ENCODE measurements at places on chromosomes 7 and 10. TPM values are rescaled to one million over a fixed set of nuclear protein-coding genes. Genes with fewer than 3 reads are reported as not detected.

GRCh38 chr10:24465891-24466818 lies 257.2 kb downstream of the KIAA1217 start:
- peak overlapping the region; percentile 13 for H3K27ac ChIP-seq
- peak; percentile 63 for DNase-seq
- no peaks in the 10 kb centered on the region for H3K27me3 ChIP-seq
- H3K4me1 ChIP-seq = peaks cover 34% of the 10 kb centered on the region

Gene C7orf57
- total RNA-seq = 2.8 TPM

- H3K27me3 ChIP-seq = no peaks in the 10 kb centered on the region
- H3K27ac ChIP-seq = no peak overlapping the region
- no peaks in the 10 kb centered on the region for H3K4me1 ChIP-seq
Observed at GRCh38 chr7:75808106-75808505, 5.5 kb downstream of the CCL24 start.

Gene OR2A1
- not detected for total RNA-seq

DNA sequence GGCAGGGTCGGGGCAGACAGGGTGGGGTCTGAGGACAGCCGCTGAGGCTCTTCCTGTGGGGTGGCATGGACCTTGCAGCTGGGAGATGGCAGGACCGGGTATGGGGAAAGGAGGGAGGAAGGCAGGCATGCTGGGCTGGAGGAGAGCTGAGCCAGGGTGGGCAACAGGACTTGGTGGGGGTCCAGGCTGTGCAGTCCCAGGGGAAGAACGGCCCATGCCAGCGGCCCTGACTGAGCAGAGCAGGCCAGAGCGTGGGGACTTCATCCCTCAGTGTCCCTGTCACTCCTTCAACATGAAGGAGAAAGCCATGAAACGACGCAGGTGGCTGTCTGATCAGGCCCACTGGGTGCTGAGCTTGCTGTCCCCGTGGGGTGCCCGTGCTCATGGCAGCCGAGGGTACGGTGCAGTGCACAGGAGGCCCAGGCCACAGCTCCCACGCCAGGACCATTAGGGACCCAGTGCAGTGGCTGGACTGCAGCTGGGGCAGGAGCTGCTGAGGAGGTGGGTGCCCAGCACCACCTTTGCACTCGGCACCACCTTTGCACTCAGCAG lies 519.6 kb downstream of the PTPRN2 start:
- H3K27me3 ChIP-seq = no peaks in the 10 kb centered on the region
- no peak overlapping the region for H3K4me3 ChIP-seq
- H3K4me1 ChIP-seq = no peaks in the 10 kb centered on the region
- no peak overlapping the region for H3K27ac ChIP-seq

DNA sequence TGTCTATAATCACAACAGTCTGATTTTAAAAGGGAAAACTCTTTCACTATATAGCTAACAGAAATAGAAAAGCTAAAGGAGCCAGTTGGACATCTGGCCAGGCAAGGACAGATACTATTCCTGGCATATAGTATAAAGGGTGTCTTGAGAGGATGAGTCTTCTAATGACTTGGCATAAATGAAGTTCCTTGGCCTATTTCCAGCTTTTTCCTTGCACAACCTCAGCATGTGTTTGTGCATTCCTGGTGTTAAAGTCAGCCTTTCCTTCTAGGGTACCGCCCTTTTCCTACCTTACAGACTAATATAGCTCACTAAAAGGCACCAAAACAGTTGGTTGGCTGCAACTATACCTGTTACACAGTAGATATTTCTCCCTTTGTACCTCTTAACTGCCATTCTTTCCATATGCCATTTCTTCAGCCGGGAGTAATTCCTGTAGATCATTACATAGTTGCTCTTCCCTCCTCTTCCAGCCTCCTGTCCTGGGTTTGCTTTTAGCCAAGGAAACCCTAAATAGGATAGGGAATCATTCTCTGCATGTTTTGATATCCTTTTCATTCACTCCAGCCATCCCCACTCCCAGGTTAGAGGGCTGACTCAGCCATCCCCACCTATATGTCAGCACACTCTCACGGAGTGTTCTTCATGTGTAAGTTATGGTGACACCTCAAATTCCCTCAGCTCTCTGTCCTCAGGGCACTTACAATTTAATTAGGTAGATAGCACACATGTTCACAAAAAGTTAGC lies 102.1 kb upstream of the MDFIC start:
- no peak overlapping the region for H3K27ac ChIP-seq
- DNase-seq = no peak
- no peaks in the 10 kb centered on the region for H3K36me3 ChIP-seq
- H3K4me1 ChIP-seq = no peaks in the 10 kb centered on the region

- no peak overlapping the region for H3K4me3 ChIP-seq
- H3K27ac ChIP-seq = no peak overlapping the region
- no peaks in the 10 kb centered on the region for H3K36me3 ChIP-seq
- H3K4me1 ChIP-seq = no peaks in the 10 kb centered on the region
Observed at GRCh38 chr10:109166935-109167334, 756.4 kb downstream of the XPNPEP1 start.

GRCh38 chr7:7751243-7752092 lies 33.1 kb upstream of the RPA3 start:
- H3K27ac ChIP-seq = no peak overlapping the region
- H3K36me3 ChIP-seq = no peaks in the 10 kb centered on the region
- H3K27me3 ChIP-seq = no peaks in the 10 kb centered on the region
- DNase-seq = no peak
- no peaks in the 10 kb centered on the region for H3K4me1 ChIP-seq
- H3K4me3 ChIP-seq = no peak overlapping the region

Gene TMEM140
- 6.3 TPM for total RNA-seq

GRCh38 chr10:75709245-75709644 lies 277.8 kb downstream of the LRMDA start:
- no peaks in the 10 kb centered on the region for H3K27me3 ChIP-seq
- H3K27ac ChIP-seq = no peak overlapping the region
- H3K4me1 ChIP-seq = no peaks in the 10 kb centered on the region
- no peaks in the 10 kb centered on the region for H3K36me3 ChIP-seq
- H3K4me3 ChIP-seq = no peak overlapping the region
- DNase-seq = no peak

DNA sequence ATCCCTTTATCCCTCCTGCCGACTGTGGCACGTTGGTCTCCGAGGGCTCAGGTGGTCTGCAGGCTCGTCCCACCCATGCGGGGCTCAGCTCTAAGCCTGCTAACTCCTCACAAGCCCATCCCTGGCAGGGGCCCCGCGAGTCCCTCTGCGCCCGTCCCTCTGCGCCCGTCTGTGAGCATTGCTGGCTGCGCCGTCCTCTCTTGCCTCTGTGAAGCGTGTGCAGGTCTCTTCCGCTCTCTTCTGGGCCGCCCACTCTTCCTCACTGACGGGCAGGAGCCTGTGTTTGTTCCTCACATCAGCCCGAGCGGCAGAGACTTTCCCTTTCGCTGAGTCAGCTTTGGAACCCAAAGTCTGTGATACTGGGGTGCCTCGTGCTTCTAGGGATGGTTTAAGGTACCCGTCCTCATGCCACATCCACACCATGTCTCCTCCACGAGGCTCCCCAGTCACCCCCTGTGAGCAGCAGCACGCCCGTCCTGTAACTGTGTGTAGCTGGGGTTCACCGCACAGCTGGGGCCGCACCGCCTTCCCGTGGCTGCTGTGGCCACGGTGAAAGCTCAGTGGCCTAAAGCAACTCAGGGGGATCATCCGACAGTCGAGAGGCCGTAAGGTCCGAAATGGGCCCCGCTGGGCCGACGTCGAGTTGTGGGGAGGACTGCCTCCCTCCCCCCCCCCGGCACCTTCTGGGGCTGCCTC lies 35.5 kb downstream of the ADGRA1 start:
- H3K36me3 ChIP-seq = no peaks in the 10 kb centered on the region
- no peaks in the 10 kb centered on the region for H3K27me3 ChIP-seq
- H3K27ac ChIP-seq = no peak overlapping the region

Gene HIP1
- 43.5 TPM for total RNA-seq

DNA sequence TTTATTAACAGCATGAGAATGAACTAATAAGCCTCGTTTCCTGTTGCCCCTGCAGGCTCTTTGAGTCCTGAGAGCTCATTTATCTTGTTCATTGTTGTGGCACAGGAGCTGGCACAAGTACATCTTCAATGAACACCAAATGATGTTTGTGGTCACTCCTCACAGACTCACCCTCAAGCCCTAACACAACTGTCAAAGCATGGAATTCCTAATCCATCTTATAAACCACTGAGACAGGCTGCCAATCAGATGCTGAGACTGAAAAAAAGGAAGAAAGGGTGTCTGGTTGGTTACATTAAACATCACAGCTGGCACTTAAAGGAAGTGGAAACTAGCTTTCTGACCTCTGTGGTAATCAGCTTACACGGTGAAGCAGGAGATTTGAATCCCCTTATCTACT lies 7.7 kb upstream of the CCDC172 start:
- no peaks in the 10 kb centered on the region for H3K4me1 ChIP-seq
- H3K36me3 ChIP-seq = no peaks in the 10 kb centered on the region
- H3K27me3 ChIP-seq = no peaks in the 10 kb centered on the region
- no peak overlapping the region for H3K27ac ChIP-seq
- no peak for DNase-seq

DNA sequence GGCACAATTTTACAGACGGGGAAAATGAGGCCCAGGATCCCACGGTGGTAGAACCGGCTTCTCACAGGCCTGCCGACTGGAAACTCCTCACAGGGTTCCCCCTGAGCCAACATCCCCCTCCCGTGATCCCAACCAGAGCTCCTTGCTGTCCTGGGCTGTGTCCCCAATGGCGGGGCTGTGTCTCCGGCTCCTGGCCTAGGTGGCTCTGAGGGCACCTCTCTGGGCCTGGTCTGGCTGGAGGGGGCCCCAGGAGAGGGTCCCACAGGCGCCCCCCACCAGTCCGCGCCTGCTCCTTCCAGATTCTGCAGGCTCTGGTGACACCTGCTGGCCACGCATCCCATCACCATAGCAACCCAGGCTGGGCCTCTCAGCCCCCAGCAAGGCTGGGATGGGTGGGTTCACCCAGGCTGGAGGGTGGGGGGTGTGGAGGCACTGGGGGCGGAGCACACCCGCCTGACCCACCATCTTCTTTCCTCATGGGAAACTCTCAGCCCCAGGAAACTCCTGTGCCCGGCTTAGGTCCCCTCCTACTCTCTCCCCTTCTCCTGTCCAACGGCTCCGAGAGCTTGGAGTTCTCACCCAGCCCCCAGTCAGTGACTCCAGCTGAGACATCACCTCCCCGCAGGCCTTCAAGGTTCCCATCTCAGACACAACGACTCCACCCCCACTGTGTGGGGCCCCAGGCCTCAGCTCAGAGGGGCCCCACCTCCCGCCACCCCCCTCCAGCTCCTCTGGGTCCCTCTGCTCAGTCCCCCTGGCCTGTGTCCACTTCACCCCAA lies 27.1 kb upstream of the TNRC18 start:
- peaks cover 8% of the 10 kb centered on the region for H3K4me1 ChIP-seq
- H3K4me3 ChIP-seq = no peak overlapping the region
- H3K36me3 ChIP-seq = no peaks in the 10 kb centered on the region
- H3K27me3 ChIP-seq = no peaks in the 10 kb centered on the region
- DNase-seq = peak; percentile 67

GRCh38 chr10:24251547-24251946 lies 42.6 kb downstream of the KIAA1217 start:
- H3K4me1 ChIP-seq = peaks cover 44% of the 10 kb centered on the region
- no peak overlapping the region for H3K4me3 ChIP-seq
- H3K27me3 ChIP-seq = no peaks in the 10 kb centered on the region
- H3K36me3 ChIP-seq = no peaks in the 10 kb centered on the region
- peak overlapping the region; percentile 63 for H3K27ac ChIP-seq

- no peaks in the 10 kb centered on the region for H3K36me3 ChIP-seq
- H3K4me1 ChIP-seq = peaks cover 27% of the 10 kb centered on the region
- H3K4me3 ChIP-seq = no peak overlapping the region
- H3K27me3 ChIP-seq = no peaks in the 10 kb centered on the region
- peak overlapping the region; percentile 69 for H3K27ac ChIP-seq
Observed at GRCh38 chr10:1189166-1190051, 133.2 kb downstream of the WDR37 start.

GRCh38 chr10:118810796-118811505 lies 56.2 kb upstream of the CACUL1 start:
- DNase-seq = no peak
- H3K36me3 ChIP-seq = no peaks in the 10 kb centered on the region
- H3K27ac ChIP-seq = no peak overlapping the region
- H3K27me3 ChIP-seq = no peaks in the 10 kb centered on the region
- no peak overlapping the region for H3K4me3 ChIP-seq

Gene MACC1
- total RNA-seq = 0.79 TPM

GRCh38 chr10:116069856-116070255 lies 203.2 kb downstream of the GFRA1 start:
- H3K27ac ChIP-seq = no peak overlapping the region
- H3K4me1 ChIP-seq = no peaks in the 10 kb centered on the region
- no peak for DNase-seq
- no peaks in the 10 kb centered on the region for H3K27me3 ChIP-seq

Gene SHTN1
- 71.0 TPM for total RNA-seq

GRCh38 chr7:47661051-47661714 lies 79.3 kb upstream of the TNS3 start:
- H3K27me3 ChIP-seq = no peaks in the 10 kb centered on the region
- no peaks in the 10 kb centered on the region for H3K4me1 ChIP-seq
- H3K36me3 ChIP-seq = no peaks in the 10 kb centered on the region
- DNase-seq = no peak
- no peak overlapping the region for H3K4me3 ChIP-seq

- DNase-seq = no peak
- H3K4me1 ChIP-seq = peaks cover 8% of the 10 kb centered on the region
- H3K36me3 ChIP-seq = no peaks in the 10 kb centered on the region
Observed at GRCh38 chr7:104964626-104965236, 49.3 kb upstream of the KMT2E start.

Gene STEAP2
- total RNA-seq = 4.3 TPM

DNA sequence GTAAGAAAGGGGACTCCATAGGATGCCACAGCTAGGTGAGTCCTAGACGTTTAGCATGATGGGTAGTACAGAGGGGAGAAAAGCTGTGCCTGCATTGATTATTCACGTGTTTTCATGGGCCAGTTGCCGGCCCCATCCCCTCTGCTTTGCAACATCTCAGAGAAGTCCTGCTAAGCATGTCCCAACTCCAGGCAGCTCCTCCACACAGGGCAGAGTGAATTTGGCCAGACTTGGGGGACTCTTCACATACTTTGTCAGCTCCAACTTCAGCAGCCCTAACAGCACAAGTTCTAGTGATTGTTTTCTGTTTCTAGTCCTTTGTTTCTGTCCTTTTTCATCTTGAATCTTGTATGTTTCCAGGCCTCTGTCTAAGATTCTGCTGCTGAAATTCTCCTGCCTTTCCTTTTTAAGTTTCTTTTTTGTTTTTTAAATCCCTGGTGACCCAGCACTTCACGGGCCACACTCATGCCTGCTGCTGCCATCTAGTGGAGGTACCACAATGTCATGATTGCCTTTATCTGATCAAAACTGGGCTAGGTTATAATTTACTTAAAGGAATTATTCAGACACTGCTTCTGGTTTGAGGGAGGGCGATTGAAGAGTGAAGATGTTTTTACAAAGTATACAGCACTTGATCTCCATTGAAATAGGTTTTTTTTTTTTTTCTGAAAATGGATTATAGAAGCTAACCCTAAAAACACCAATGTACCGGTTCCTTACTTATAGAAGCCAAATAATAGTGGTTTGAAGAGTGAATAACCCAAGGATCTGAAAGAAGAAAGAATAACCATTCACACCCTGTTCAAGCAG lies 276.9 kb downstream of the CSTF2T start:
- no peaks in the 10 kb centered on the region for H3K27me3 ChIP-seq
- DNase-seq = peak; percentile 59
- H3K4me1 ChIP-seq = no peaks in the 10 kb centered on the region
- no peak overlapping the region for H3K4me3 ChIP-seq
- H3K27ac ChIP-seq = no peak overlapping the region

Gene GTF2IRD2
- total RNA-seq = 27.9 TPM
